Activated CD8-positive, alpha-beta T cell treated with anti-CD3 and anti-CD28 coated beads for 36 hours (primary cell): ENCODE measurements at places on chromosomes 2 and 18. TPM values are rescaled to one million over a fixed set of nuclear protein-coding genes. Genes with fewer than 3 reads are reported as not detected.

DNA sequence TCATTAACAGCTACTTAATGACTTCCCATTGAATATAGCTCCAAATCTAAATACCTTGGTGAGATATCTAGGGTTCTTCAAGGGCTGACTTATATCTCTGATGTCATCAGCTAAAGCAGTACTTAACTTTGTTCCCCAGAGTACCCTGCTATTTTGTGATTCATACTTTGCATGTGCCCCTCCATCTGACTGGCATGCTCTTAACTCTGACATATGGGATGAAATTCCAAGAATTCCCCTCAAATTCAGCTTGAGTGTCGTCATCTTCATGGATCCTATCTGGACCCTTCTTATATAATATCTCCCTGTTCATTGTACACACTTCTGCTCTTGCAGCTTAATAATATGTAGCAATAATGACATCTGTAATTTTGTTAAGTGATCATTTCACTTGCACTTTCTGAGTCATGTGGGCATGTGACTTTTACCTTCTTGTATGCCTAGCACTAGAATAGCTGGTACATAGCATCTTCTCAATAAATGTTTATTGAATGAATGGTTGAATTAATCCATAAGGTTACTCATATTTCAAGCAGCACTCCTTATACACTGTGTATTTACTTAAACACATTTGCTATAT is 172.9 kb downstream of the WDR7 start:
- no peak for DNase-seq

GRCh38 chr2:112150447-112150846 is 12.3 kb downstream of the FBLN7 start:
- DNase-seq, result no peak

GRCh38 chr2:237457388-237457941 is 29.6 kb upstream of the MLPH start:
- no peak for DNase-seq

GRCh38 chr2:8412082-8412481 is 269.8 kb upstream of the ID2 start:
- no peak for DNase-seq

- no peak for DNase-seq
Observed at GRCh38 chr2:208249296-208249695, 5.6 kb downstream of the IDH1 start.

DNA sequence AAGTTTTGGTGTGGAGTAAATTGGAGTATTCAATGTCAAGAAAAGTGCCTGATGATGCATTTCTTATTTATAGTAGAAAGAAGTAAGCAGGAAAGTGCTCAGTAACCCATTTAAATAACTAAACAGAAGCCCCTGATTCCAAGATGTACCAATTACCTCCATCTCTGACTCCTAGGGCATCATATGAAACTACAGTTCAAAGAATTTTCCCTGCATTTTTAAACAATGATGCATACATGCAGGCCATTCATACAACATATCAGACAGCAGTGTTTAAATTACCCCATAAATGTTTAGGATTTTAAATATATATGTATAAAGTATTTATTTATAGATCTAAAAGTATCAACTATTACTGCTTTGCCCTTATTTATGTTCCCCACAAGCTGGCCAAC is 36.2 kb downstream of the FTCDNL1 start:
- DNase-seq, result no peak

DNA sequence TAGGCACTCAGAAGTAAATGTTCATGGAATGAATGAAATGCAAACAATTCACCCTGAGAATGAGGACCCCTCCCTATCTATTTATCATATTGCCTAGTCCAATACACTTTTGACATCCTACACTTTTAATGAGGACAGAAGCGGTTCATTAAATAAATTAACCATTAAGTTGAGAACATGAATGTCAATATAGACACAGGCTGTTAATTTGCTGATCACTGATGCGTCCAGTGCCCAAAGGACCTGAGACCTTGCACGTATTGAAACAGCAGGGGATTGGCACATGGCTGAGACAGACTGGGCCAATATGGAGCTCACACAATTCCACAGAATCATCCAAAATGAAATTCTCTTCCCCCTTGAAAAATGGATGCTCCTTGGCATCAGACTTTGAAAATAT is 430.0 kb downstream of the SLC4A3 start:
- DNase-seq, result no peak

DNA sequence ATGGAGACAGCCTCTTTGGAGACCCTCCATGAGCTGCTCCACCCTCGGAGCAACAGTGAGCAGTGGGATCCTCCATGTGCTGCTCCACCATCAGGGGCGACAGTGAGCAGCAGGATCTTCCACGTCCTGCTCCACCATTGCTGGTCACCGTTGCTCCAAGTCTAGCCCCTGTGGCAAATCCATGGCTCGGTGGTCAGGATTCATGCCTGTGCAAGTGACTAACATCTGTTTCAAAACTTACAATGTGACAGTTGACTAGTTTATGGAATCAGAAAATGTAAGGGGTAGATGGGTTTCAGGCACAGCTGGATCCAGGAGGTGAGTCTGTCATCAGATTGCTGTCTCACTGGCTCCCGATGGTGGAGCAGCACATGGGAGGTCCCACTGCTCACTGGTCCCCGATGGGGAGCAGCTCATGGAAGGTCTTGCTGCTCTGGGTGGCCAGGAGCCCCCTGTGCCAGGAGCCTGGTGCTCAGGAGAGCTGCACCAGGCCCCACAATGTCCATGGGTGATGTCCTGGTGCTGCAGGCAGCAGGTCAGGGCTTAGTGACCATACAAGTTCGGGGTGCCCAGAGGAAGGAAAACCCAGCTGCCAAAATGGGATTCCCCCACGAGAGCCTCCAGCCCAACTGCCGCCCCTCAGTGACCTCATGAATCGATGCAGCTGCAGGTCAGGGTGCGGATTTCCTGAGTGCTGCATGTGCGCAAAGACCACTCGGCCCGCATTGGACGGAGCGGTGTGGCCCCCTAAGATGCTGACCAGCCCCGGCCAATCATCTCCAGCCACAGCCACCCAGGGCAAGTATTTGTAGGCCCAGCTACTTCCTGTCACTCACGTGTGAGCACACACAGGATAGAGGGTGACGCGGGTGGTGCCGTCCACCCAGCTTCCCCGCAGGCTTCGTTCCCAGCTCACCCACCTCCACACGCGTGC is 116.5 kb upstream of the OTOS start:
- no peak for DNase-seq

DNA sequence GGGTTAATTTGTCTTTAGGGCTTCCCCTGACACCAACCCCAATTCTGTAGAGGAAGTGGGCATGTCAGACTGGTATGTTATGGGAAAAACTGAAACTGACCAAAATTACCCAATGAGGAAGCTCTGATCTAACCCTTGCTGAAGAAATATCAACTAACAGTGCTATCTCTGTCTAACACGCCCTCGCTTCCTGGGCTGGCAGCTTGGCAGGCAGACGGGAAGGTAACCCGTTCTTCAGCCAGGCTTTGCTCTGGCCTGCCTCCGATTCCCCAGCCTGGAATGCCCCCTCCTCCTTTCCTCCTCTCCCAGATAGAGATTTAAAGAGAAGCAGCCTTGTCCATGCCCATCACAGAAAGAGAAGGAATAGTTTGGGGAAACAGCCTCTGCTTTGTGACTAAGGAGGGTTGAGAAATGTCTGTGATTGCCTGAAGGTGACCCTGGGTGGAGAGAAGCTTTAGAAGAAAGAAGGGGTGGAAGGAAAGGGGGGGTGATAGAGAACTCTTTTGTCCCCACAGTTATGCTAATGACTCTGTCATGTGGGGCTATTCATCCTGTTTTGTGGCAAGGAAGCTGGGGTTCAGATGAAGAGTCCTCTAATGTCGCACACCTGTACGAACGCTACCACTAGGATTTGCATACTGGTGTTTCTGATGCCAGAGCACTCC is 15.4 kb downstream of the HK2 start:
- peak; percentile 50 for DNase-seq

GRCh38 chr2:96762529-96763311 is 2.0 kb downstream of the CNNM4 start:
- DNase-seq, result peak; percentile 19

DNA sequence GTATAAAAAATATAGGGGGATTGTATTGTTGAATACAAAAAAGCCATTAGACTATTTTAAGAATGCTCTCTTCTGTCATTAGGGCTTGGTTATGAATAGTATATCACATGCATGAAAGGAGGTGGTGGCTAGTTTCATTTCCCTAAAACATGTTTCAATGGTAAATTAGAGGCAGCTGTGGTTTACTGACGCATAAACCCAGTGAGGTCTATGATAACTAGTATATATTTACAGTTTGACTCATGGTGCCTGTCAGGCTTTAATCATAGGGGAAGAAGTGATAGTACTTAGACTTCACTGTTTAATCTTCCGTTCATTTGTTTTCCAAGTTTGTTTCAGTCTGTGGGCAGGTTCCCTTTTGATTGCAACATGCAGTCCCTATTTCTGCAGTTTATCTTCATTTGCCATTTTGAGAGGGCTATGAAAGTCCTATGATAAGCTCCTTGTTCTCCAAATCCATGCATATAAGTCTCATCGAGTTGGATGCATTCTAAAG is 55.1 kb upstream of the MAP4K3 start:
- DNase-seq, result peak; percentile 69

DNA sequence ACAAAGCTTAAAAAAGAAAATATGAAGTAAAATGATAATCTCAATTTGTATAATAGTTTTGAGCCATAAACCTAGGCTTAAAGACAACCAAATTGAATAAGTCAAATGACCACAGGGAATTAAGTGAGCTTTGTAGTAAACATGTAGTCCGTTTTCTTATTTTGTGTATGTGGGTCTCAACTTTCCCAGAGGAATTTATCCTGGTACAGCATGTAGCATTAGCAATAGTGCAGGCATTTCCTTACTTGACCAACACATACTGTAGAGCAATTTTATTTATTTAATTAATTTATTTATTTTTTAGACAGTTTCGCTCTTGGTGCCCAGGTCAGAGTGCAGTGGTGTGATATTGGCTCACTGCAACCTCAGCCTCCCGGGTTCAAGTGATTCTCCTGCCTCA is 37.5 kb upstream of the MTCL1 start:
- DNase-seq, result no peak

Gene SPATA3
- 0.59 TPM for total RNA-seq

Gene HOXD1
- not detected for total RNA-seq

Gene NRP2
- 1.6 TPM for total RNA-seq

Gene ITGA6
- total RNA-seq, result 7.9 TPM
